ENCODE measurements at places on chromosomes 4 and X. TPM values are rescaled to one million over a fixed set of nuclear protein-coding genes. Genes with fewer than 3 reads are reported as not detected.

Gene PNMA3
- total RNA-seq = not detected

Gene ARHGAP24
- total RNA-seq = 8.2 TPM

Gene ETDA
- total RNA-seq = not detected

Gene LDB2
- total RNA-seq = 0.24 TPM

Gene ADH7
- 3.9 TPM for total RNA-seq

Gene ADAM29
- not detected for total RNA-seq

Gene TGIF2LX
- not detected for total RNA-seq

Gene NXF2B
- total RNA-seq = not detected

Gene UGT2B10
- total RNA-seq = not detected

Gene TRAM1L1
- 0.48 TPM for total RNA-seq

Gene CCSER1
- total RNA-seq = 6.6 TPM

Gene AKAP14
- total RNA-seq = 0.64 TPM

Gene F11
- total RNA-seq = not detected

Gene MTM1
- total RNA-seq = 11.3 TPM
